ENCODE measurements at places on chromosomes 6 and 20.

- no peak for DNase-seq
Measured at GRCh38 chr6:169071394-169071793, 182.3 kb downstream of the THBS2 start.

GRCh38 chr20:51763965-51764602 is 4.1 kb downstream of the ATP9A start:
- no peak for DNase-seq

GRCh38 chr6:42020967-42021366 is 29.4 kb upstream of the TAF8 start:
- DNase-seq: no peak

GRCh38 chr6:40083141-40083920 is 149.1 kb upstream of the MOCS1 start:
- DNase-seq: no peak

- DNase-seq: no peak
Measured at GRCh38 chr6:8481727-8482126, 46.4 kb upstream of the SLC35B3 start.

DNA sequence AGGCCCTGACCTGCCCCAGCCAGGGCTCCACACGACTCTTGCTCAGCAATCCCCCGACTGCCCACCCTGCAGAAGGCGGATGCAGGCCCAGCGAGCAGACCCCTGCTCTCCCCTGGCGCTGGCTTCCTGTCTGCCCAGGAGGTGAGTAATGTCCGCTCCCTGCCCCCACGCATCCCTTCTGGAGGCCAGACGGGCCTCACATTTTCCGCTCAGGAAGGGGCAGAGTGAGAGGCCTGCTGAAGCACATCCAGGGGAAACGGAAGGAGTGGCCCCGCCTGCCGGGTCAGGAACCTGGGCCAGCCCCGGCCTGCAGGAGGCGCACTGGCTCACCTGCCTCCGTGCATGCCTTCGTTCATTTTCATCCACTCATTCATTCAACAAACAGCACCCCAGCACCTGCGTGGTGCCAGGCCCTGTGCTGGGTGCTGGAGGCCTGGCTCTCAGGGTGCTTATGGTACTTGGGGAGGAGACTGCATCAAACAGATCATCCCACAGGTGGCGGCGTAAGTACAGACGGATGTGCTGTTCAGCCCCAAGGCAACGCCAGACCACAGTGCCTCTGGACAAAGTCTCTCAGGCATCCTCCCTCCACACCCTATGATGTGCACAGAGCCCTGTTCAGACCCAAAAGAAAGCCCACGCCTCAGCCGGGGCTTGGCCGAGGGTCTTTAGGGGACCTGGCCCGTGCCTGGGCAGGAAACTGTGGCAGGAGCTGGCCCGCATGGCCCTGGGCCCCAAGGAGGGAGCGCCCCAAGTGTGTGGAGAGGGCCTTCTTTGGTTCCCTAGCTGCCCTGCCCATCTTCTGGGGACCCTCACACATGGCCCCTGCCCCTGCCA is 112.1 kb downstream of the ASXL1 start:
- DNase-seq: no peak

DNA sequence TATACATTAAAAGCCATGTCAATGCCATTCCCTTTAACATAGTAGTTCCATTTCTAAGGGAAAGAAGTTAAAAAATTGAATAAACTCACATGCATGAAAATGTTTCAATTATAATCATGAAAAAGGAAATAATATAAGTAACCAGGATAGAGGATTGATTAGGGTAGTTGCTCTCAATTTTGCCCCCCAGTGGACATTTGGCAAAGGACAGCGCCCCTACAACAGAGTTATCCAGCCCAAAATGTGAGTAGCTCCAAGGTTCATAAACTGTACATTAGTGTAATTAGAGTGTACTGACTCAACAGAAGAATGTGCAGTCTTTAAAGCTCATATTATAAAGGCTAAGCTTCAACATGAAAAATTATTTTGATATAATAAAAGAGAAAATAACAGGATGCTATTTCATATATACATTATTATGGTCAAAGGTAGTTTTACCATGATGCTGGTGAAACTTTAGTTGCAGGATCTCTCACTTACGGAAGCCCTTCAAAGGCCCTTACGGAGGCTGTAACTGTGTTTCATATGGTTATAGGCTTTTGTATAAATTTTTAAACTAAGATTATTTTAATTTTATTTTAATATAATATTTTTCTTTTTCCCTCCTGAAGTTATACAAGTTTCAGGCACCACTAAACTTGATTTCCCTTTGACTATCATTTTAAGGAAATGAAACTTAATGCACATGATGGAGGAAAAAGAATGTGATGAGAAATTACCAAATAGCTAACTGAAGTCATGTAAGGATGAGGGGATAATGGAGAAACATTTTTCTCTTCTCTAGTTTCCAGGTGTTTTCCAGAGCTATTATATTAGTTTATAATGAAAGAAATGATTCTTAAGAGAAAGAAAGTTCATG is 403.6 kb downstream of the PLCB1 start:
- DNase-seq: no peak

GRCh38 chr6:161076181-161076677 is 84.7 kb downstream of the MAP3K4 start:
- no peak for DNase-seq

DNA sequence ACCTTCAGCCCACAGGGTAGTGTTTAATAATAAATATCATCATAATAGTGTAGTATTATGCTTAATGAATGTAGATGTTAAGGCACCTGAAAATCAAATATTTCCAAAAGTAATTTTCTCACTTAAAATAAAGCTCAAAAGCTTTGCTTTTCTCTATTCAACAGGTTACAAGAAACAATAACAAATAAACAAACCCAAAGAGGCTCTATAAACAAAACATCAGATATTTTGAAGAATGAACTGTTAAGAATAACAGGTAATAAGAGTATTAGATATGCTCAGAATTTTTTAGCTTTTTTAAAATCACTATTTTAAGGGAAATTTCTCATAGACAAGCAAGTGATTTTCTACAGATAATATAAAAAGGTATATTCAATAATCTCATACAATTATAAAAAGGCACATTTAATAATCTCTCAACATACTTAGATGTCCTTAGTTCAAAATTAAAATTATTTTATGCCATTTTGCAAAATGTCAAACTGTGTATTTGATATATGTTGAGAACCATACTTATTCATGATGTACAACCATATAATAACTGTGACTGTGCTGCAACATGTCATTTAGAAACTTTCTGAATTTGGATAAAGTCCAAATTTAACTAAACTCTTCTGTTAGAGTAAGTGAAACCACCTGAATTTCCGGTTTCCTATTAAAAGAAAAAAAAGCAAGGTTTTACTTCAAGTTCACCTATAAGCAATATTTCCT is 35.8 kb downstream of the PHIP start:
- DNase-seq: no peak

DNA sequence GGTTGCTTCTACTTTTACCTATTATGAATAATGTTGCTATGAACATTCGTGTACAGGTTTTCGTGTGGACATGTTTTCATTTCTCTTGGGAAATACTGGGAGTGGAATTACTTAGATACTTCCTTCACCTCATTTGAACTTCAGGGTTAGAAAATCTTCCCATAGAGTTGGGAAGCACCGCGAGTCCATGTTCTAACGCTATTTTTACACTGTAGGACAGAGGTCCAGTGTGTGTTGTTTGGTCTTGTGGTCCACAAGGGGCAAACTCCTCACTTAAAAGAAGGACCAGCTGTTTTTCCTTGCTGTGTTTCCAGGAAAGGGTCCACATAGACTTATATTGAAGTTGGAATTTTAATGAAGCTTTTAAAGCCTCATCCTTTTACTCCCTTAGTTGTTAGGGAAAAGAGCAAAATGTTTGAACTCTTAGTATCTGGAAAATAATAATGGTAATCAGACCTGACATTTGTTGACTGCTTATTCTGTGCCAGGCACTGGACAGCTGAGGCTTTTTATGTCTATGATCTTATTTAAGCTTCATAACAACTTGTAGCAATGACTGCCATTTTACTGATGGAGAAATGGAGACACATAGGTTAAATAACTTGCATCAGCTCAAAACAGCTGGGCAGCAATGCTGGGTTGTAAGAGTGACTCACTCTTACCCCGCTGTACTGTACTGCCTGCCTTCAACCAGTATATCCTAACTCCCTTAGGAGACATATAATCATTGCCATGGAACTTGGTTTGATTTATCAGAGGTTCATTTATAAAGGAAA is 52.0 kb downstream of the CDC5L start:
- DNase-seq: no peak
